ENCODE measurements at places on chromosomes 5 and 9.

DNA sequence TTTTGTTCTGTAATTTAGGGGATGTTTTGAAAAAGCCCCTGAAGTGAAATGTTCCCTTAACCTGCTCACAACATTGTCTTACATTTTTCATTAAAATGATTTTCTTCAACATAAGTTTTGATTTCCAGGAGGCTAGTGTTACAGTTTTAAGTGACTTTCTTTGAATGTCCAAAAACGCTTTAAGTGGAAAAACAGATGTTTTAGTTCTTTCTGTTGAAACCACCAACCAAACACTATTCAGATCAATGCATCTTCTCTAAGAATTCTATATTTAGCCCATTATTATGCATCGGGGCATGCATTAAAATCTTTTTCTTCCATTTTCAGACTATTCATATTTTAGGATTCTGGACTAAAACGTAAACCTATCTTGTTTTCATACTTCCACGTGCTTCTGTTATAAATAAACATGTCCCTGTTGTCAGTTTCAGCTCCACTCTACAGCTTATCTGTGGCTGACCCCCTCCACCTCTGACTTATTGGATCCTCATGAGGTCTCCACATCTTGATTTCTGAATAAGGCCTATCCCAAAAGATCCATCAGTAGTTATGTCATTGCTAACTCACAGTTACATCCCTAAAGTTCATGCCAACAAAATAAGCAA is 882.3 kb upstream of the SEMA6A start:
- no peak for ATAC-seq

DNA sequence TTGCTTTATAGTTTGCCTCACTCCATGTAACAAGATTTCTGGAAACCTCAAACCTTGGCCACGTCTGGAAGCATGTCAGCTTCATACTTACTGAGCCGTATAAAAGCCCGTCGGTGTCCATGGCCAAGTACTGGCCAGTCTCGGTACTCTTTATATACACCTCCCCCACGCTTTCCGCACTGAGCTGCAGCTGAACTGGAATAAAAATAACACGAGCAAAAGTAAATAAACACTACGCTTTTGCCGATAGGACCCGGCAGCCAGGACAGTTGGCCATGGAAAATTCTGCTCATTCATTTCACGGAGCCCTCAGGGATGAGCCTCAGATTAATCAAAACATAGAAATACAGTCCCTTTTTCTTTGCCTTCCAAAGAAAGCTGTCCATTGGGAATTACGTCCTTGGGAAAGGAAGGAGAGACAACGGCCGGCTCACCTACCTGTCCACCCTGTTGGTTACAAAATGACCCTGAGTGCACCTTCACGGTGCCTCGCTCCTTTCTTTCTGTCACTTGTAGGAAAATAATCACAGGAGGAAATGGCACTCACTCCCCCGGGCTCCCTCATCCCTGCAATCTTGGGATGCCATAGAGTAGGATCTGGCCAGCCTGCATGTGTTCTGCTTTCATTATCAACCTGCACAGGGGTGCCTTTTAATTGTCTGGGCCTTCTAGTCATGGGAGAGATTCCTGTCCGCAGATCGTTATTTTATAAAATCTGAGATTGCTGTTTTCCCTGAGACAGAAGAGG is 85.1 kb downstream of the FGF1 start:
- ATAC-seq = no peak

DNA sequence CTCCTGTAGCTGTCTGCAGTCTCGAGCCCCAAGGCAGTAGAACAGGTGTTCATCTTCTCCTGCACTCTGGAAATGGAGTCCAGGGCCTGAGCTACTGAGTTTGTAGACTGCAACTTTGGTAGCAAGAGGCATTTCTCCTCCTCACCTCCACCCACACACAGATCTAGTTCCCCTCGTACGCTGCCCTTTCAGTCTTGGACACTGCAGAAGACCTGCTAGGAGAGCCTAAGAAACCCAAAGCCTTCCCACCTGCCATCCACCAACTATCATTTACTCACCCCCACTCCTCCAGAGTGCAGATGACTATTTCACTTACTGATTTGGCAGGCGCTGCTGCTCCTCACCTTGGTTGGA is 59.0 kb downstream of the KCNIP1 start:
- ATAC-seq = no peak

- no peak for ATAC-seq
Measured at GRCh38 chr9:1276474-1276873, 226.3 kb downstream of the DMRT2 start.

GRCh38 chr5:42993516-42994245 is 46.4 kb downstream of the ANXA2R start:
- no peak for ATAC-seq

GRCh38 chr9:117494401-117495090 is 79.7 kb upstream of the ASTN2 start:
- ATAC-seq = no peak

DNA sequence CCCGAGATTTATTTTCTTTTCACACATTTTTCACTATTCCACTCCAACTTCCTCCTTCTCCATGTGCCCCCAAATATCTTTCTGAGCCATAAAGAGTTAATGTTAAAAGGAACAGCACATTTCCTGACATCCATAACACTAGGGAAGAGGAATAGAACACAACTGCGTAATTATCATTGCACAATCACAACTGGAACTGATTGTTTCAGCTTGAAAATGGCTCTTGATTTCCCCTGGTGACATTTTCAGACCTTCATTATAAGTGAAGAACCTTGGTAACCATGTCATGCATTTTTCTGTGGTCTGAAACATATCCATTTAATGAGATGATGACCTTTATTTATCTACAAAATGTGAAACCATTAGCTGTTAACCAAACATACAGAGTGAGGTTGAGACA is 82.4 kb downstream of the PCSK1 start:
- ATAC-seq = no peak

GRCh38 chr5:149210225-149210624 is 61.4 kb upstream of the AFAP1L1 start:
- ATAC-seq = no peak

DNA sequence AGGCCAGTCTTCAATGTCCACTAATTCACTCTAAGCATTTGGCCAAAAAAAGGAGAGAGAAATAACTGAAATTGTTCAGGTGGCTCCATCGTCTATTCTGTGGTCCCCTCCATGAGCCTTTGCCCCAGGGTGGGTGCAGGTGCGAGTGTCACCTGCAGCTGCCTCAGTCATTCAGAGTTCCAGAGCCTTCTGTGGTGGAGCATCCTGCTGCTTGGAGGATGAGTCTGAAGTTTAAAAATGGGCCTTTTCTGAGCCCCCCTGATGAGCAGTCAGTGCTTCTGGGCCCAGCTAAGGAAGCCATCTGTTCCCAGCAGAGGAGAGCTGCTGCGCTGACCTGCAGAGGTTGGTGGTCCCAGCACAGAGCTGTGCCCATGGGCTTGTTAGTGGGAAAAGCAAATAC is 48.2 kb downstream of the NDST1 start:
- no peak for ATAC-seq

DNA sequence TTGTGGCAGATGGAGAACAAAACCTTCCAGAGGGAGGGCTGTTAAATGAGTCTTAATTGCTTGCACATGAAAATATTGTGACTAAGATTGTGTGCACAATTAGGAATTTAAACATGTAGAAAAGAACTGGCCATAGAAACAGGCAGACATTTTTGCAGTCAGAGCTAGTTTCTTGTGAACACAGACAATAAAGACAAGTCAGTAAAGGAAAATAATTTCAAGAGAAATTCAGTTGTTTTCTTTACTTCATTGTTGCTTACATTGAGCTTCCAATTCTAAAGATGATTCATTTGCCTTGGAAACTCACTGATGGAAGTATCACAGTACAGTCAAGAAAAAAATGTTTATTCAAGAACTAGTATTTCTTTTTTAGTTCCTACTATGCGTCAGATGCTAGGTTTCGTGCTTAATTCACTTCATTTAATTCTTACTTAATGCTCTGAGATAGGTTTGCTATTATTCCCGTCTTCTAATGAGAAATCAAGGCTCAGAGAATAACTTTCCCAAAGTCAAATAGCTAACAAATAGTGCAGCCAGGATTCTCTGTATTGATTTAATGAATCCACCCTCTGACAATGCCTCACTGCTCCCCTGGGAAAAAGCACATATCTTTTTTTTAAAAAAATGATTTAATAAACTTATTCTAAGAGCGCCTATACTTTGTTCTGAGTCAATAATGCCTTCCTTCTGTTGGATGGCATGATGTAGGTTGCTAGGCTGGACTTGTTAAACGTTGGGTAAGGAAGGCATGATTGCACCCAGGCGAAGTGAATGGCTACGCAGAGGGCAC is 581.4 kb downstream of the RAB3C start:
- ATAC-seq = no peak

DNA sequence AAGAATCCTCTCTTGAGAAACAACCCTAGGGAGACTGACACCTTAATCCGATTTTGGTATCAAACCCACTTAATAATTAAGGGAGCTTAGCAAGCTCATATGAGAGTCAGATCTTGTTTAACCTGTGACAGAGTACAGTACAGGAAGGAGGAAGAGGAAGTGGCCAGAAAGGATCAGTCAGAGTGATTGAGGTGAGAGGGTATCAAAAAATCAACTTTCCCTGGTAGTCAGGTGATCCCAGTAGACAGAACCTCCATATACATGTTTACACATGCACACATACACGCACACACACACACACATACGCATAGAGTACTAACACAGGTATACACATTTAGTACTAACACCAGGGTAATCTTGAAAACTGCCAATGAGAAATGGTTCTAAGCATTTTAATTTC is 56.8 kb downstream of the GLIS3 start:
- ATAC-seq = no peak

GRCh38 chr9:131280660-131281059 is 4.3 kb upstream of the FAM78A start:
- no peak for ATAC-seq

DNA sequence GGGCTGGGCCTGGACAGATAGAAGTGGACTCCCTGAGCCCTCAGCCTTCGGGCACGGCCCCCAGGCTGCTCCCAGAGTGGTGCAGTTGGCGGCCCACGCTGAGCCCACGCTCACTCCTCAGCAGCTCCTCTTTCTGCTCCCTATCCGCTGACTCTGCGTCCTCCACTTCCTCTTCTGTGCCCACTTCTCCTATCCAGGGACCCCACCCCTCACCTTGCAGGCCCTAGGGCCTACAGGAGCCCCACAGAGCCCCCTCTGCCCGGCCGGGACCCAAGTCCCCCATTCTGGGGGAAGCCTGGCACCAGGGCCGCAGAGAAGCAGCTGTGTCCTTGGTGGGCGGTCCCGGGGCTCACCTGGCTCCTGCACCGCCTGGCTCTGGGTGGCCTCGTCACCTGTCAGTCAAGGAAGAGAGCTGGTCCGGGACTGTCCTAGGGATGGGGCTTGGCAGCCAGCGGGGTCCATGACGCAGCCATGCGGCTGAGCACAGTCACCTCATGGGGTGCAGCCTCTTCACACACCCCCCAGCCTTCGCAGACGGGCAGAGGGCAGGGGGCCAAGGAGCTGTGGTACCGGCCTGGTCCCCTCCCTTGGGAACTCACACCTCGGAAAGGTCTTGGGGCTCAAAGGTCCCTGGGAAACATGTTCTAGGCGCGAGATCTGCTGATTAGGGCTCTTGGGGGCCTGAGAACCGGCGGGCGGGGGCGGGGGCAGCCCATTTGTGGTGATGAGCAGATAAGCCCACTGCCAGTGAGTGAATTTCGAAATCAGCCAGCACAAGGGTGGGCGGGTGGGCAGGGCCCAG is 5.4 kb upstream of the NRARP start:
- no peak for ATAC-seq

DNA sequence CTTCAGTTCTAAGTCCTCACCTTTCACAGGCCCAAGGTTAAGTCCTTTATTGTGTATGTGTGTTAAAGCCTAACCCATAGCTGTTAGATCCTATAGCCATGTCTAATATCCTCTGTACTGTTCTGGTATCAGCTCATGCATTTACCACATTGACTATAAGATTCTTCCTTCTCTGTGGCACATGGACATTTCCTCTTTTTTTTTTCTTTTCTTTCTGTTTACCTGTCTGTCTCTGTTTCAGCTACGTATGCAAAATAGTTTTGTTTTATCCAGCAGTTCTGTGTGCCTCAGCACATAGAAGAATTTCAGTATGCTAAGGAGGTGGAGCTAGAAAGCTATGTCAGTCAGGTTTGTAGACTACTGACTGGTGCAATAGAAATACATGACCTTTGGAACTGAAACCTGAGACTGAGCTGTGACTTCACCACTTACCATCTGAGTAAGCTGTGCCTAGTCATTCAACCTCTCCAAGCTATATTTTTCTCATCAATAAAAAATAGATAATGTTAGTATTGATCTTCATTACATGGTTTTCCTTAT is 155.6 kb upstream of the VLDLR start:
- ATAC-seq = peak; percentile 70

DNA sequence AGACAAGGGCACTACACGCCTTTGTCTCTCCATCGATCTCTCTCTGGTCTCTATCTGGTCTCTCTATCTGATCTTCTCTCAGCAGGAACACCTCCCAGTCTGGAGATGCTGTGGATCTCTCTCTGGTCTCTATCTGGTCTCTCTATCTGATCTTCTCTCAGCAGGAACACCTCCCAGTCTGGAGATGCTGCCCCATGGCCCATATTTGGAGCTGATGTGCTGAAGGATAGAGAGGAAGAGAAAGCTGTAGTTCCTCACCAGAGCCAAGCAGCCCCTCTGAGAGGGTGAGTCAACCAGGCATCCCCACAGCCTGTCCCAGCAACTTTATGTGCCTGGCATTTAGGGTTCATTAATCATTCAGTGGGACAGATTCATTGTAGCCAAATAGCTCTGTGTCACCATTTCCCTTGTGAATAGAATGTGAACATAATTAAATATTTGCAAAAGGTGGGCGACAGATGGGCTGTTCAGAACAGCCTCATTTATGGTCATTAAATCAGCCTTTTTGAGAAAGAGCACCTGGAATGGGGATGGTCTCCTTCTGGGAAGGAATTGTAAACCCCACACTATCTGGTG is 189.3 kb upstream of the MAST4 start:
- no peak for ATAC-seq

DNA sequence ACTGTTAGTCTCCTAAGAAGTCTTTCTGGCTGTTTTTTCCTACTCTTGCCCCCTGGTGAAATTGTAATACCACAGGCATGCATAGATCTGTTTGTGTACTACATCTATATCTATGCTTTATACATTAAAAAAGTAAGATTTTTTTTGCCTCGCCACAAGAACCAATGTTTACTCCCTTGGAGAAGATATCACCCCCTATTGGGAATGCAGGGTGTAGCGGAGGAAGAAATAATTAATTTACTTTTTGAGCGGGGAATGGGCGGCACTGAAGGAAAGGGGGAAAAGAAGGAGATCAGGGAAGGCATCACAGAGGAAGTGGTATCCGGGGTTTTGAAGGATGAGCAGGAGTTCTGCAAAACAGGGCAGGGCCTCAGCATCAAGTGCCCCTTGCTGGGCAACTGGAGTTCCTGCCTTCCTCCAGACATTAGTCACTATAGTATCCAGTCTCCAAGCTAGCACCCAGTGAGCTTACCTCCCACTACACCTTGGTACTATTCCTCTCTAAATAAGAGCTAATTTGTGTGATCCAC is 134.9 kb downstream of the GABBR2 start:
- ATAC-seq = no peak

- ATAC-seq = no peak
Measured at GRCh38 chr5:160643616-160644240, 208.3 kb downstream of the ATP10B start.

GRCh38 chr9:115980976-115981375 is 172.6 kb upstream of the PAPPA start:
- no peak for ATAC-seq

Measured in activated CD4-positive, CD25-positive, alpha-beta regulatory T cell treated with anti-CD3 and anti-CD28 coated beads, Interleukin-2, amount 50 U/mL, for 24 hours (primary cell).